ENCODE measurements at places on chromosomes 11 and 22.

GRCh38 chr11:105790840-105791239 is 181.0 kb downstream of the GRIA4 start:
- DNase-seq, result no peak

- no peak for DNase-seq
Observed at GRCh38 chr11:60345489-60345888, 18.4 kb downstream of the MS4A6E start.

DNA sequence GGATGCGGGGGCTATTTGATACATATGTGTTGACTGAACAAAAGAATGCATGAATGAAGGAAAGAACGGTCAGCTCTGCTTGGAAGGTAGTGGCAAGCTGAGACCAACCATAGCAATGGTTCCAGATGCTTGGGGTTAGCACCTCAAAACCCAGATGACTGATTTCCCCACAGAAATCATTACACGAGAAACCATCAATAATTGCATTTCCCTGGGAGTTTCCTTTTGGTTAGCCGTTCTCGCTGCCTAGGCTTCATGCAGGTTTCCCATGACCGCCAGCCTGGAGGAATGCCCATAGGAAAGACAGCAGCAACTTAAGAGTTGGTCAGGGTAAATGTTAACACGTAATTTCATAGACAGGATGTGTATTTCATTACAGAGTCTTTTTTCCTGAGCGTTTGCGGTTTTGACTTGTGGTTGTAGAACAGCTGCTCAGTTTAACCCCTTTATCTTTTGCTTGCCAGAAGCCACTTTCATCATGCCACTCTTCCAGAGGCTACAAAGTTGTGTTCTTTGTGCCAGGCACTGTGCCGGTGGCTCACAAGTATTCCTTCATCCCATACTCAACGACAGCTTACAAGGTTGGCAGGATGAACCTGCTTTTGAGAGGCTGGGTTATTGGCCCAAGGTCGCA is 2.8 kb downstream of the IL17RA start:
- DNase-seq, result no peak

- DNase-seq, result no peak
Observed at GRCh38 chr22:37559901-37560607, at the start of gene CDC42EP1. CDC42EP1 (plus strand) TSS chr22:37560480; CDS start chr22:37566350, 5,870 bp downstream.

DNA sequence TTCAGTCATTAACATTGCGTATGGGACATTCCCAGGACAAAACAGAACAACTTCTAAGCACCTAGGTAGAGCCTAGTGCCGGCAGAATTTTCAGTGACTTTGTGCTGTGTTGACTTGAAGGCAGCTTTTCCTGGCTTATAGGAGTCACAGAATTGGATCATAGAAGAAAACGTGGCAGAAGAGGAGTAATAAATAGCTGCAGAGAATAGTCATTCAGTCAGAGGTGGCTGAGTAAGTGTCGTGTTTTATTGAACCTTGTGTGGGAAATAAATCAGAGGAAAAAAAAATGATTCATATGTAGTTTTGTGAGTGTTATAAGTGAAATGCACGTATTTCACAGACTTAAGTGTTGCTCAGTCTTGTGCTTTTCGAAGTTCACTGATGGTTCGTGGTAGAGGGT is 2.1 kb downstream of the BARX2 start:
- DNase-seq, result no peak

- DNase-seq, result no peak
Observed at GRCh38 chr11:17845431-17845881, 110.9 kb downstream of the KCNC1 start.

Measured in T-helper 1 cell (primary cell).